ENCODE measurements at places on chromosomes 2 and 18.

DNA sequence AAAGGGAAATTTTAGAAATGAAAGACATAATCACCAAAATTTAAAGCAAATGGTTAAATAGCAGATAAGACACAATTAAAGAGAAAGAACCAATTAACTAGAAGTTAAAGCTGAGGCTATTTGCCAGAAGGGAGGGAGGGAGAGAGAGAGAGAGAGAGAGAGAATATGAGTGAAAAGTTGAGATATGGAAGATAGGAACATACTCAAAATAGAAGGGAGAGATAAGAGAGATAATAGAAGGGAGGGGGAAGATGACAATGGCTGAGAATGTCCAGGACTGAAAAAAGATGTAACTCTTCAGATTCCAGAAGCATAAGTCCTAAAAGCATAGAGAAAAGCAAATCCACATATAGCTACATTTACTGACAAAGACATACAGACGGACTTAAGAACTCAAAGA is 17.1 kb upstream of the AAK1 start:
- no peak for DNase-seq

DNA sequence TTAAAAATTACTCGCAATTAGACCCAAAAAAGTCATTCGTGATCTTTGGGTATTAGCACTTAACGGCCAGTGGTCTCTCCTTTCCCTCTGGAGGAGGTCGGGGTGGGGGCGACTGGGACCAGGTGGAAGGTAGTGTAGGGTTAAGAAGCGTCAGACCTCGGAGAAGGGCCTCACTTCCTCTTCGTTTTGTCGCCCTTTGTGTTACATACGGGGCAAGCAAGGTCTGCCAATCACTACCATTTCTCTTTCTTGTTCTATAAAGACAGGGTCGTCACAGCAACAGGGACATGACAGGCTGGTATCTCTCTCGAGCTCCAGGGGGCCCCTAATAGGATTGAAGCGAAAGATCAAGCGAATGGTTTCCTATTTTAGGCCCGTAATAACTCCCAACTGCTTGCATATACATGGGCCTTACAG is 136.6 kb downstream of the INSIG2 start:
- no peak for DNase-seq

DNA sequence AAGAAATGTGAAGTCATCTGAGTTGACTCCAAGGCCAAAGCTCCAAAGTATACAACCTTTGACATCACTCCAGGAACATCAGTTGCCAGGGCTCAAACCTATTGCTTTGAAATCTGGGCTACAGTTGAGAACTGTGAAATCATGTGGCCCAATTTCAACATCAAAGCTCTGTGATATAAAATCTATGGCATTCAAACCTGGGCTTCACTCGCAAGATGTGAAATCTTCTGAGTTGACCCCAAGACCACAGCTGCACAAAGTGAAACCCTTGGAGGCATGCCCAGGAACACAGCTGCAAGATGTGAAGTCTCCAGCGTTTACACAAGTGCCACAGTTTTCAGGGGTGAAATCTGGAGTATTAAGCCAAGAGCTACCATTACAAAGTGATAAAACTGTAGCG is 9.4 kb upstream of the ZNF512 start:
- DNase-seq: no peak

DNA sequence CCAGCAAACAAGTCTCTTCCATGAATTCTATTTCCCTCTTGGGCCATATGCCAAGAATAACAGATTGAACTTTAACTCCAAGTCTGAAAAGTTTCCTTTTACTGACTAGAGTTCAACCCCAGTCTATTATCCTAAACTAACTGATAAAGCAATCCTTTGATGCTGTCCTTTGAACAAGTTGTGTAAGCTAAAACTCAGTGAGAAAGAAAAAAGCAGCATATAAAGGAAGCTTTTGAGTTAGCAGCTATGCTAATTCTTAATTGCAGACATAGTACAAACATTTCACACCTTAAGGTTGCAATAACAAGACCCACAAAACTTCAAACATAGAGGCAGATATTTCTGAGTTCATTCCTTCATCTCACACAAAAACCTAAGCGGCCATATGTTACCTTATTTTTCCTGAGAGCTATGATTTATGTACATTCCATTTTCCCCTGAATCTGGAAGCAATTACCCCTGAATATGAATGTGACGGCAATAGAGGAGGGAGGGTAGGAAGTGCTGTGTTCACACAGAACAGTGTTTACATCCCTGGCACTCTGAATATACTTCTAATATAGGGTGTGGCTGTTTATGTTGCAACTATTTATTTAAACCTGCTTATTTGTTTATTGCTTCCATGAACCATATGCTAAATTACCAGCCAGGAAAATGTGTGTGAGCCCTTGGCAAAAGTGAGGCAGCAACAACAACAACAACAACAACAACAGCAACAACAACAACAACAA is 180.6 kb downstream of the IRS1 start:
- no peak for DNase-seq

- no peak for DNase-seq
Measured at GRCh38 chr2:111017034-111017622, 103.6 kb upstream of the BCL2L11 start.

DNA sequence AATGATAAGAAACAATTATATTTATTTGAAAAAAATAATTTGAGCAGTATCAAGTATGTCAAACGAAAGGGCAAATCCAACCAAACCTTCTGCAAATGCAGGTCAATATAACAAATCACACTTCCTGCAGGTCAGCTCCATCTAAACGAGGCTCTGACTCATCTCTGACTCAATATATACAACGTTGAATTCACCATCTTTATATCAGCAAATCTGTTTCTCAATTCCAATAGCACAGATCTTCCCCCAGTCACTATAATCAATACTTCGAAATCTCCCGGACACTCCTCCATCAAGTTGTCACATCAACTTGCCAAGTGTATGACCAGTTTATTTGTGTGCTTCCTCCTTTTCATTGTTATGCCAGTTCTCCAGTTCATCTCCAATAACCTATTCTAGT is 388.9 kb downstream of the ZEB2 start:
- no peak for DNase-seq

- DNase-seq: no peak
Measured at GRCh38 chr2:44943693-44944101, 2.2 kb downstream of the SIX3 start.
